Fibroblast of the aortic adventitia (primary cell): ENCODE measurements at places on chromosomes 16 and 17.
A peak's percentile ranks its signal among the peaks of the same experiment; 100 is the strongest.

DNA sequence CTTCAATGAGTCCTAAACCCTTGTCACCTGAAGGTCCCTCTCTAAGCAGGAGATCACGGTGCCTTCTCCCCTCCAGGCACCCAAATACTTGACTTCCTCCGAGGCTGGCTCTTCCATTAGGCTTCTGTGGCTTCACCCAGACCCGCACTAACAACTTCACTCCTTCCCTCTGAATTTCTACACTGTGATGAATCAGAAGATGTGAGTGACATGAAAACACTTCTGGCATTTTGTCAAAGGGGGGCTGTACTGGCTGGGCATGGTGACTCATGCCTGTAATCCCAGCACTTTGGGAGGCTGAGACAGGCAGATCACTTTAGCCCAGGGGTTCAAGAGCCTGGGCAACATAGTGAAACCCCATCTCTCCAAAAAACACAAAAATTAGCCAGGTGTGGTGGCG, 72.6 kb upstream of the CNEP1R1 start:
- DNase-seq: no peak

GRCh38 chr17:18917506-18918032, 34.4 kb upstream of the SLC5A10 start:
- DNase-seq: no peak

DNA sequence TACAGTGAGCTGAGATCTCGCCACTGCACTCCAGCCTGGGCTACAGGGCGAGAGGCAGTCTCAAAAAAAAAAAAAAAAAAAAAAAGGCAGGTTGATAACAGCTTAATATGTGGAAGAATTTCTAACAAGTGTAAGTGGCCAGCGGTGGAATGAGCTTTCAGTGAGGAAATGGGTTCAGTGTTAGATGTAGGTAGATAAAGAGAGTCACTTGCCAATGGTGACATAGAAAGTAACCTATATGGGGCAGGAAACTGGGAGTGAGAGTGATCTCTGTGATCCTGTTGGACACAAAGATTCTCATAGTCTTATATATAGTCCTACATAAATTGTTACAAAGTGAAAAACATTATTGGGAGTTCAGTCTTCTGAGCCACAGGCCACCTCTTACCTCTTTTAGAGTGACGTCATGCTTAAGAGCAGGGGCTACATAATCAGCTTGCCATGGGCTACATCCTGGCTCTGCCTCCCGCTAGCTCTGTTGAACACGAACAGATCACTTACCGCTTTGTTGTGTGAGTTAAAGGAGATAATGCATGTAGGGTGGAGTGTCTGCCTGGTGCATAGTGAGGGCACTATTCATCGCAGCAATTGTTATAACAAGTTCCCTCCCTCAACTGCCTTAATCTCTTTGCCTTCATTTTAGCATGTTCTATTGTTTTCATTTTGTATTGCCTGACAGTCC, 110.2 kb upstream of the ELAC2 start:
- no peak for DNase-seq

- peak; percentile 18 for DNase-seq
Measured at GRCh38 chr16:12320298-12320706, 343.8 kb downstream of the SNX29 start.

GRCh38 chr17:29140631-29141513, 39.3 kb downstream of the MYO18A start:
- DNase-seq: peak; percentile 53

GRCh38 chr16:65195998-65196397, 74.1 kb upstream of the CDH11 start:
- DNase-seq: no peak

DNA sequence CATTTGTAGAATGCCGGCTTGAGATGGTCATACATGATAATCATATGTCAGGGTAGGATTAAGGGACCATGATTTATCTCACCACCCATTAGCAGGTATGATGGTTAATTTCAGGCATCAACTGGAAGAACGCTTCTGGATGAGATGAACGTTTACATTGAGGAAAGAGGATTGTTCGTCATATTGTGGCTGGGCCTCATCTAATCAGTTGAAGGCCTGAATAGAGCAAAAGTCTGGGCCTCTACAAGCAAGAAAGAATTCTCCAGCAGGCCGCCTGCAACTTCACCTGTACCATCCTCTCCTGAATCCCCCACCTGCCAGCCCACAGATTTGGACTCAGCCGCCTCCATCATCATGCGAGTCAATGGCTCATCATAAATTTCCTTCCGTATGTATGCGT, 30.6 kb upstream of the XYLT1 start:
- no peak for DNase-seq

- DNase-seq: peak; percentile 2
Measured at GRCh38 chr16:9966569-9967157, 215.6 kb downstream of the GRIN2A start.

- DNase-seq: no peak
Measured at GRCh38 chr17:73369111-73369521, 57.3 kb upstream of the CDC42EP4 start.

DNA sequence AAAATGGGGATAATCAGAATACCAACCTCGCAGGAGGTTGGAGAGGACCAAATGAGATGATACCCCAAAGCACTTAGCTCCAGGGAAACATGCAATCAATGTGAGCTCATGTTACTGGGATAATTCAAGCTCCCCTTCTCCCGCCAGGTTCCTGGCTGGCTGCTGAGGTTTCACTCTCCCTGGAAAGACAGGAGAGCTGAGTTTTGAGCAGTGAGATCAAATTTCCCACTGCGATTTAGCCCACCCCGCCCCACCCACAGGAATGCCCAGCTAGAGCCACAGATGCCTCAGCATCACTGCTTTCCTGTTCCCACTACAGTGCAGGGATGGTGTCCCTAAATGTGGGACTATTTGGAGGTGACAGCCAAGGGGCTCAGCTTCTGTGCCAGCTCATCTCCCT, 56.7 kb downstream of the ZNF423 start:
- DNase-seq: no peak

- no peak for DNase-seq
Measured at GRCh38 chr16:4795828-4796572, 831 bp downstream of the SMIM22 start.

DNA sequence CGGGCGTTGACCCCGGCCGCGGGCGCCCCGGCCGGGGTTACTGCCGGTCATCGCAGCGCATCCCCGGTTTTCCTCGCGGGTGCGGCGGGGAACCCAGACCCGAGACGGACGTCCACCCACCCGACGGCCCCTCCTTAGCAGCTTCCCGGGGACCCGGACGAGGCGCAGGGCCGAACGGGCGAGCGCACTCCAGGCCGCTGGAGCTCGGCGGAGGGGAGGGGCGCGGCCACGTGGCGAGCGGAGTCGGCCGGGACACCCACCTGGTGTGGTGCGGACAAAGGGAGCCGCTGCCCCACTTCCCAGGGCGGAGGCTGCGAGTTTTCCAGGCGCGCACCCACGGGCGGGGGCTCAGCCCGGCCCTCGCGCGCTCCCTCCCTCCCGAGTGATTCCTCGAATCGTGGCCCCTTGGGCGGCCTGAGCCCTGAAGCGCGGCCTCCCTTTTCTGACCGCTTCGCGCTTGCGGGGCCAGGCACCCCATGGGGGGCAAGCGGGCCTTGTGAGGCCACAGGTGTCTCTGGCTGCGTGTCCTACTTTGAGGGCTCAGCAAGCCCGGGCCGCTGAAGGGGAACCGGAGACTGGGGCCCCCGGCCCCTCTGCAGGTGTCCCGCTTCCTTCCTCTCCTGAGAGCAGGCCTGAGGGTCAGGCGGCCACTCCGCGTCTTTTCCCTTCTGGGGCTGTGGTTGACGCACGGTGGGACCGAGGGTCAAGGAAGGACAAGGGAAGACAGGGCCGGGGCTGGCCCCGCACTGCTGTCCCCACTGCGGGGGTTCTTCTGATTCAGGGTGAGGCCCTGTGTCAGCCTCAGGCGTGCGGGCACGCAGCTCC, 1.1 kb upstream of the FASN start:
- DNase-seq: no peak

DNA sequence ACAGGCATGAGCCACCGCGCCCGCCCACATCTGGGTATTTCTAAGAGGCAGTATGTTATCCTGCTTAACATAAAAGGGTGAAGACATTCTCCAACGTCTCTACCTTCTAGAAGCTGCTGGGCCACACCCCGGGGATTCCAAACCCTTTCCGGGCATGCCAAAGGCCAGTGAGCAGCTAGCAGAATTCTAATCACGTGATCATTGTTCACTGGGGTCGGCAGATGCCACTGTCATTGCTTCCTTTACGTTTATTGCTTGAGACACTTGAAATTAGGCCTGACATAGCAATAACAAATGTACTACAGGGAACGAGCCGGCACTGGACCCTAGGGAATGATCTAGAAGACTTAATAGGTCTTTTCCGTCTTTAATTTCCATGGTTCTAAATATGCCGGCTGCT, 141.2 kb upstream of the ZFHX3 start:
- no peak for DNase-seq

DNA sequence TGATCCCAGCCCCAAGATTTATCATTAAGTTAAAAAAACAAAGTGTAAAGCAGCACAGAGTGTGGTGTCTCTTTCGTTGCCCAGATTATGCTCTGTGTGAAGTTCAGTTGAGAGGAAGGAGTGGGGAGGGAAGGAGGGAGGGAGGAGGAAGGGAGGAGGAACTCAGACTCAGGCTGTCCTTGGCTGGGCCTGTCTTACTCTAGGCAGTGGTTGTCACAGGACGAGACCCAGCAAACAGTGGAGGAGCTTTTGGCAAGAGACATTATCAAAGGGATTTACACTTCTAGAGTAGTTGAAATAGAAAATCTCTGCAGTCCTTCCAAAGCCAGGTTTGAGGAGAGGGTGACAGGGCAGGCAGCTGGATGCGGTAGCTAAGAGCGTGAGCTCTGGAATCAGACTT, 27.8 kb downstream of the KNOP1 start:
- DNase-seq: no peak

DNA sequence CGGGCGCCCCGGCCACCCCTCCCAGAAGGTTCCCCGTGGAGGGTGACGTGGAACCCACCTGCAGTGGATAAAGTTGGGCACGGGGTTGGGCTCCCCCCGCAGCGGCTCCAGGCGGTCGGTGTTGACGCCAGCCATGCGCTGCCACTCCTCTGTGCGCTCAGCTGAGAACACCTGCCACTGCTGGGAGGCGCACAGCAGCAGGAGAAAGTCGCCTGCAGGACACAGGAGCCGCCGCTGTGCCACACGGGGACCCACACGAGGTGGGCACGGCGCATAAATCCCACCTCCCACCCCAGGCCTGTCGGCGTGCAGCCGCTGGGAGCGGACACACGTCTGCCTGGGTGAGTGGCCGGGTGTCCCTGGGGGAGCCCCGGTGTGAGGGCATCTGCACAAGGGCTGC, 20.7 kb downstream of the CTU2 start:
- no peak for DNase-seq

DNA sequence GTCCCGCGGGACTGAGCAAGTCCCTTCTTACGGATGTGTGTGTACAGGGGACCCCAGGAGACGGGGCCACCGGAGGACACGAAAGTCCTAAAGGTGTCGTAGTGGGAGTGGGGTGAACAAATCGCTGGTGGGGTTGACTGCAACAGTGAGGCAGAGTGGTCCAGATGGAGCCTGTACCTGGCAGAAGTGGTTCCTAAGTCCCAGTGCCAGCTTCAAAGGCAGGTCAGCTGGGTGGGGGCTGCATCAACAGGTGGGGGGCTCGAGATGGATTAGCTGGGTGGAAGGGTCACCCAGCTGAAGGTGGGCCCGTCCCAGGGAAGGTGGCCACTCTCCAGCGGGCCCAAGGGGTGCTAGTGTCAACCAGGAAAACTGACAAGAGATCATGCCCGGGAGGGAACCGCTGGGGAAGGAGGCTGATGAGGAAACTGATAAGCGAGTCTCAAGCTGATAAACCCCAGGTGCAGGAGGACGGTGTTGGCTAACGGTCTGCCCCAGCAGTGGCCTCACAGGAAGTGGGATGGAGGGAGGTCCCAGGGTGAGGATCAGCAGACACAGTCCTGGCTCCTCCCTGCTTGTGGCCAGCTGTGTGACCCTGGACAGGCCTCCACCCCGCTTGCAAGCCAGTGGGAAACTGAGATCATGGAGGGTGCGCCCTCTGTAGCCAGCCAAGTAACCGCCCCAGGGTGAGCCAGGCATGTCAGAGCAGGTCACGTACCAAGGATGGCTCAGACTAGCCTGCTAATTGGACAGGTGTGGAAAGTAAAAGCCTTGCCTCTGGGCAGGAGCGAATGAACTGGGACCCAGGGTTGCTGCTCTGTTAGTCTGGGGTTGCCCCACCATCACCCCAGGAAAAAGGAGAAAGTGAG, 1.0 kb downstream of the ORAI3 start:
- peak; percentile 89 for DNase-seq

DNA sequence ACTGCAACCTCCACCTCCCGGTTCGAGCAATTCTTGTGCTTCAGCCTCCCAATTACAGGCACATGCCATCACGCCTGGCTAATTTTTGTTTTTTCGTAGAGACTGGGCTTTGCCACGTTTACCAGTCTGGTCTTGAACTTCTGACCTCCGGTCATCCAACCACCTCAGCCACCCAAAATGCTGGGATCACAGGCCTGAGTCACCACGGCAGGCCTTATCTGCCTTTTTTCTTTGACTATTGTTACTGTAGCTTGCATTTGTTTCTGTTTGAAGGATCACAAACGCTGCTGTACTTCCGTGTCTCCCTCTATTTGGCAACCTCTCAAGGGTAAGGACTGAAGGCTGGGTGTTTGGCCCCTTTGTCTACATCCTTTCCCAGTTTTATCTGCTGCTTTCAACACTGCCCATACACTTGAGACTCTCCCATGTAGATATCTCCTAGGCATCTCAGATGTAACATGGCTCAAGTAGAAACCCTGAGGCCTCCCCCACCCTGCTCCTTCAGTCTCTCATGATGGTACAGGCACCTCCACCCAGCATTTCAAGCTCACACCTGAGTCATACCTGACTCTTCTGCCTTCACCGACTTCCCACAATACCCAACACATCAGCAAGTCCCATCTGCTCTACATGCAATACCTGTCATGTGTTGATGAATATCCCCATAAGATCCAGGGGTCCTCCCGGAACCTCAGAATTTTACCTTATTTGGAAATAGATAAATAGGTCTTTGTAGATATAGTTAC, 219.0 kb downstream of the CPPED1 start:
- no peak for DNase-seq

DNA sequence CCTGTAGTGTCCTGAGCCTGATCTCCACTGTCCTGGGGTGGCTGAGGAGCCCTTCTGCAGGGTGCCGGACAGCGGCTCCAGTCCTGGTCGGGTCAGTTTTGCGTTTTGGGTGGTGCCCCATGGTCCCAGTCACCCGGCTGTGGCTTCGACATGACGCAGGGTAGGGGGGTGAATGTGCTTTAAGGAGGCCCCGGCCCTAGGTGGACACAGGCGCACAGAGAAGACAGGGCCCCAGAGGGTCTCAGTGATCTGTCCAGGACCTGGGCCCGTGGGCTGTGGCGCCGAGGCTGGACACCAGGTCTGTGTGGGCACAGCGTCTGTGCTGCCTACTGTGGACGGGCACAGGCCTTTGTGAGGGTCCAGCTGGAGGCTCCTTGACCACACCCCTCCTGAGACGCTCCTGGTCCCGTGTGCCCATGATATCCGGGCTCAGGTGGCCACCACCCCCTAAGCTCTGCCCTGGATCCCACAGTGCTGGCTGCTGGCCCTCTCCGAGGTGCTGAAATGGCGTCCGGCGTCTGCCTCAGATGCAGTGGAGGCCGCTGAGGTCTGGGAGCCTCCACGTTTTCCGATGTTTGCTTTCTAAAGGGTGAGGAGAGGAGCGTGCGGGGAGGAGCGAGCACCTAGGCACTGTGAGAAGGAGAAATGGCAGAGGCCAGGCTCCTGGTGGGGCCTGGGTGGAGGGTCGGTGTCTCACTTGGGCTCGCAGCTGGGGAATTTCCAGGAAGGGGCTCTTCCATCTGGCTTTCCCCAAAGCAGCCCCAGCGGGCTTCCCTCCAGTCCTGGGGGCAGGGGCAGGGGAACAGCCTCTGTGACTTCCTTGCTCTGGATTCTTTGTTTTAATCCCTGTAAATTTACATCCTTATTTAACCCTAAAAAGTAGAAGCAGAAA, 56.1 kb upstream of the ACSF3 start:
- peak; percentile 29 for DNase-seq

GRCh38 chr17:81540676-81541027, 11.5 kb downstream of the FAAP100 start:
- no peak for DNase-seq
